Activated T-cell treated with anti-CD3 and anti-CD28 coated beads, Interleukin-2, amount 50 U/mL, for 24 hours (primary cell): ENCODE measurements at places on chromosomes 5 and 9.

DNA sequence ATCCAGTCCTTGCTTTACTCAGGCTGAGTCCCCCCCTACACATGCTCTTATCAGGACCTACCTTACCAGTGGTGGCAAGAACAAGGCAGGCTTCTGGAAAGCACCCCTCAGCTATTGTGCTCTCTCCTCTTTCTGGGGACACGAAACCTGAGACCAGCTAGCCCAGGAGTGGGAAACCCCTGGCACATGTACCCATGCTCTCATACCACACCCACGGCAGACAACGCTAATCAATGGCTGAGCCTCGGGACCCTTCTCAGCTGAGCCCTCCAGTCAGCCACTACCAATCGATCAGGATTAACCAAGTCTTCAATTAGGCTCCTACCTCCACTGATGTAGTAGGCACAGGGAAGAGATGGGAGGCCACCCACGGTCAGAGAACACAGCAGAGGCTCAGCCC, 65.1 kb downstream of the VAV2 start:
- H3K27me3 ChIP-seq, result no peaks in the 10 kb centered on the region
- no peak overlapping the region for H3K4me3 ChIP-seq
- no peak overlapping the region for H3K27ac ChIP-seq
- no peaks in the 10 kb centered on the region for H3K36me3 ChIP-seq
- no peak for DNase-seq

- H3K36me3 ChIP-seq, result peaks cover 86% of the 10 kb centered on the region
- H3K27me3 ChIP-seq, result no peaks in the 10 kb centered on the region
- no peak for DNase-seq
- H3K27ac ChIP-seq, result peak overlapping the region; percentile 93
Measured at GRCh38 chr9:98080326-98080725, 23.8 kb downstream of the NANS start.

- H3K4me3 ChIP-seq, result no peak overlapping the region
- peaks cover 5% of the 10 kb centered on the region for H3K4me1 ChIP-seq
- H3K27me3 ChIP-seq, result peaks cover 21% of the 10 kb centered on the region
- no peak overlapping the region for H3K27ac ChIP-seq
Measured at GRCh38 chr9:38689678-38690077, 30.3 kb downstream of the FAM240B start.

- peaks cover 94% of the 10 kb centered on the region for H3K27me3 ChIP-seq
- no peaks in the 10 kb centered on the region for H3K36me3 ChIP-seq
- peak overlapping the region; percentile 62 for H3K4me3 ChIP-seq
- H3K27ac ChIP-seq, result no peak overlapping the region
- DNase-seq, result no peak
- peaks cover 33% of the 10 kb centered on the region for H3K4me1 ChIP-seq
Measured at GRCh38 chr9:122219856-122220672, 8.7 kb downstream of the LHX6 start.
